ENCODE measurements at places on chromosomes 16 and 17.

DNA sequence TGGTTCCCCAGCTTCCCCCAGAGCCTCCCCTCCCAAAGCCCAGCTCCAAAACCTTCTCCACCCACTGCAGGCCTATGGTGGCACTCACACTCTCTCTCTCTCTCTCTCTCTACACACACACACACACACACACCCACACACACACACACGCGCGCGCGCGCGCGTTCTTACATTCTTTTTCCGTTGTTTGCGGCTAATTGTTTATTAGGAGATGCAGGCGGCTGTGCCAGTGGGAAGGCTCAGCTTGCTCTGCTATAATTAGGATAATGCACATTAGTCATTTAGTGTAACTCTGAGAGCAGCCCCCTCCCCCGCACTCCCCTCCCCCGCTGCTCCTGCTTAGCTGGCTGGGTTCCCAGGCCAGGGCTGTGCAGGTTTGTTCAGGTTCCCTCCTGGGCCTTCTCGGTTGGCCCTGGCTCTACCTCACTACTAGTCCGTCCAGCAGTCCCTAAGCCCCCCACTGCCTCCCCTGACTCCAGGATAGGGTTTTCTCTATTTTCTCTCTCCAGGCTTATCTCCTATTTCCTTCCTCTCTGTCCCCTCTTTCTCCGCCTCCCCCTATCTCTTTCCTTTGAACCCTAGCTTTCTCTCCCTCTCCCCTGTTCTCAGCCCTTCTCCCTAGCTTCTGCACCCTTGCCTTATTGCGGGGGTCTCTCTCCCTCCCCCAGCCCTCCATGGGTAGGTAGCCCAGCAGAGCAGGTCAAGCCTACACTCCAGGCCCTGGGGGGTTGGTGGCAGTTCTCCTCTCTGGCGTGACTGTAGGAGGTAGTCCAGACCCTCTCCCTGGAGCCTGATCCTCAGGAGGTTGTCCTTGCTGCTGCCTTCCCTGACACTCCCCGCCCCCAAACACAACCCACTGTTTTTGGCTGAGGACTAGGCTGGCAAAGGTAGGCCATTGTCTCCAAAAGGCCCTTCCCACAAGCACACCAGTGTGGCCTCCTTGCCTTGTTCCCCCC, 34.0 kb downstream of the TMEM132E start:
- no peak for DNase-seq

DNA sequence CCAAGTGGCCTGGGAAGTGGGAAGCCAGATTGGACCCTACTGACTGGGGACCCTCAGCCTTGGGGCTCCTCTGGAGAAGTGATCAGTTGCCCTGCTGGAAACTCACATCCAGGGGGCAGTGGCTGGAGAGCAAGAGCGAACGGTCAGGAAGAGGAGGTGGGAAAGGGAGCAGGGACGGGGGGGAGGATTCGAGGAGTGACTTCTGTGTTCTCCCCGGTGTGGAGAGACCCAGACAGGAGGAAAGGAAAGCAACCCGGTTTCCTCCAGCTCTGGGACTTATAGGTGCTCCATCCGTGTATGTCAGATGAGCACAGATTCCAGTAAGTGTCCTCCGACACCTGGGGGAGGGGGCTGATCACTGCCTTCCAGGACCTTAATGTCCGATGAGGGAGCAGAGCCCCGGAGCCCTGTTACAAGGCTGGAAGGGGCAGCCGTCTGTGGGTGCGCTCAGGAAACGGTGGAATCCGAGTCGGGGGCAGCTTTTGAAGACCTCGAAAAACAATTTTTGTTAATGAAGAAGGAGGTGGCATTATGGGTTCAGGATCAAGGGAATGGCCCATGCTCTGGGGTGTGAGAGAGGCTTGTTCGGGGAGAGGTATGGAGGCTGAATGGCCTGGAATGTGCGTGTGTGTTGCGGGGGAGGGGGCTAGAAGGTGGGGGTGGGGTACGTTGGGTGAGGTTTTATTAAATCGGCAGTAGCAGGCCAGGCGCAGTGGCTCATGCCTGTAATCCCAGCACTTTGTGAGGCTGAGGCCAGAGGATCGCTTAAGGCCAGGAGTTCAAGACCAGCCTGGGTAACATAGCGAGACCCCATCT, 34.8 kb upstream of the NDRG4 start:
- DNase-seq, result no peak

DNA sequence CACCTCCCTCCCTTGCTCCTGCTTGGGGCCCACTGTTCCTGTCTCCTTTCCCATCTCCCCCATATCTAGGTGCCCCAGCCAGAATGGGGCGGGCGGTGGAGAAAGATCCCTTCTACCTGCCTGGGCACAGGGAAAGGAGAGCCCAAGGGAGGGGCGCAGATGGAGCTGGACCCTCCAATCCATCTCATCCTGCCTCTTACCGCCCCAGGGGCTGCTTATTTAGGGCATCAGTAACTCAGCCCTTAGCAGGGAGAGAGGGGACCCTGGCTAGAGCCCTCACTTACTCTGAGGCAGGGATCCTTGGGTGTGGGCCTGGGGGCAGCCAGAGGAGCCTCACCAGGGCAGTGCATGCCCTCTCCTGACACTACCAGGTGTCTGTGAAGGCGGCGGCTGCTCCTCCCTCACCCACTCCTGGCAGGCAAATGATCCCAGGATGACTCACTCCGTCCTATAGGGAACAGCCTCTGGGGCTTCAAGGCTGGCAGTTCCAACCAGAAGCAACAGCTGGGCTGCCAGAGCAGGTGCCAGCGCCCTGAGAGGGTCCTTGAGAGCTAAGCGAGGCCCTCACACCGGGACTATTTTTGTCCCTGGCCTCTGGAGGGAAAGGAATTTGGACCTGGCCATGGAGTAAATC, 16.3 kb upstream of the BCAR1 start:
- no peak for DNase-seq

DNA sequence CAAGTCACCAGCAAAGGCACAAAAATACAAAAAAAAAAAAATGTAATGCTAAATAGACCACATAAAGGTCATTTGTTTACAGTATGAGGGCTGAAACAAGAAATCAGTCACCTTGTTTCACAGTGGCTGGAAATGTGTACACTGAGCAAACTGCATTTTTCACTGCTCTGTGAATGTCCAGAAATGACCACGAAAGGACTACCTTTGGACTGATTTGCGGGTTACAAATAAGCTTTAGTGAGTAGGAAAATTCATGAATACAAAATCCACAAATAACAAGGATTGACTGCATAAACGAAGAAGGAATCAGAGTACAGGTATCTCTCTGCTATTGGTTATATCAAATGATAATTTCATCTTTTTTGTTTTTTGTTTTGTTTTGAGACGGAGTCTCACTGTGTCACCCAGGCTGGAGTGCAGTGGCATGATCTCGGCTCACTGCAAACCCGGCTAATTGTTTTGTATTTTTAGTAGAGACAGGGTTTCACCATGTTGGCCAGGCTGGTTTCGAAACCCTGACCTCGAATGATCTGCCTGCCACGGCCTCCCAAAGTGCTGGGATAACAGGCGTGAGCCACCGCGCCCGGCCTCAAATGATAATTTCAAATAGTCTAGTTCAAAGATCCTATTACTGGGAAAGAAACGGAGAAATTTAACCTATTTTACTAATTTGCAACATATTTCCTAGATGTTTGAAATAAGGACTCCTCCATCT, 30.5 kb downstream of the CYTH1 start:
- no peak for DNase-seq

DNA sequence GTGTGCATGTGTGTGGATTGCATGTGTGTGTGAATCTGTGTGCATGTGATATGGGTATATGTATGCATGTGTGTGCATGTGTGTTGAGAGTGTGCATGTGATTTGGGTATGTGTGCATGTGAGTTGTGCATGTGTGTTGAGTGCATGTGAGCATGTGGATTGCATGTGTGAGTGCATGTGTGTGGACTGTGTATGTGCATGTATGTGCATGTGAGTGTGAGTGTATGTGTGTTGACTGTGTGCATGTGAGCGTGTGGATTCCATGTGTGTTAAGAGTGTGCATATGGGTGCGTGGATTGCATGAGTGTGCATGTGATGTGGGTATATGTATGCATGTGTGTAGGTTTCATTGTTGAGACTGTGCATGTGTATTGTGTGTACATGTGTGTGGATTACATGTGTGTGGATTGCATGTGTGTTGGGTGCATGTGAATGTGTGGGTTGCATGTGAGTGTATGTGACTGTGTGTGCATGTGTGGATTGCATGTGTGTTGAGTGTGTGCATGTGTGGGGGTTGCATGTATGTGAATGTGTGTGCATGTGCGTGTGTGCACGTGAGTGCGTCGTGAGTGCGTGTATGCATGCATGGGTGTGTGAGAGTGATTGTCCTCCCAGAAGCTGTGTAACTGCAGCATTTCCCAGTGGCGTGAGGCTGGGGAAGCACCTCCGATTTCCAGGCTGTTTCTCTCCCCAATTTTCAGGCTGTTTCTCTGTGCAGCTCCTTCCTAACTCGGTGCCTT, 19.4 kb downstream of the C1QTNF1 start:
- DNase-seq, result no peak

Data from globus pallidus (tissue), 1 donor.